Hippocampal formation (tissue), 2 donors: ENCODE measurements at places on chromosomes 13 and 19.
A peak's percentile ranks its signal among the peaks of the same experiment; 100 is the strongest.

- DNase-seq = peak; percentile 37
Observed at GRCh38 chr19:49506575-49507105, 5.8 kb upstream of the FCGRT start.

GRCh38 chr19:9076901-9077300 is 10.0 kb upstream of the OR1M1 start:
- no peak for DNase-seq

GRCh38 chr13:47611664-47612288 is 389.3 kb downstream of the SUCLA2 start:
- no peak for DNase-seq

GRCh38 chr13:113732176-113732960 is 26.7 kb upstream of the TMEM255B start:
- DNase-seq = no peak

GRCh38 chr13:114204894-114205293 is 25.8 kb downstream of the CFAP97D2 start:
- DNase-seq = no peak

DNA sequence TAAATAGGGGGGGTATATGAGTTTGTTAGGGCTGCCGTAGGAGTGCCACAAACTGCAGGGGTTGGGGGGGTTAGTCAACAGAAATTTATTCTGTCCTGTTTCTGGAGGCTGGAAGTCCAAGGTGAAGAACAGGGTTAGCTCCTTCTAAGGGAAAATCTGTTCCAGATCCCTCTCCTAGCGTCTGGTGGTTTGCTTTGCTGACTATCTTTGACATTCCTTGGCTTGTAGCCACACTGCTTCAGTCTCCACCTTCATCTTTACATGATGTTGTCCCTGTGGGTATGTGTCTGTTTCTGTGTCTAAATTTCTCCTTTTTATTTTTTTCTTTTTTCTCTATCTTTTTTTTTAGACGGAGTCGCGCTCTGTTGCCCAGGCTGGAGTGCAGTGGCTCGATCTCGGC is 8.1 kb upstream of the ICAM1 start:
- no peak for DNase-seq

DNA sequence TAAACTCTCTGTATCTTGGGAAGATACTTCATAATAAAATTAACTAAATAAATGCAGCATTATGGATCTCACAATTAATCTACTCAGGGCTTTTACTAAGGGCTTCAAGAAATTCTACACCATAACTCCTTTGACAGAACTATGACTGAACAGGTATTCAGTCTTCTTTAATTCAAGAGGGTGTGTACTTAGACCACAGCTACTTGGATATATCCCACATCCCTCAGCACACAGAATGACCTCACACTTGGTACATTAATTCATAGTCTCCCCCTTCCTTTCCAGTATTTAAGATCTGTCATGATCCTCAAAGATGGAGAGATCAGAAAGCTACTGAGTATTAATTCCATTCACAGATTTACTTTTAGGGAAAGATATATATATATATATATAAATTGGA is 11.6 kb downstream of the DIAPH3 start:
- no peak for DNase-seq

GRCh38 chr13:37026771-37027170 is 26.2 kb downstream of the EXOSC8 start:
- DNase-seq = no peak

GRCh38 chr19:17835182-17836006 is 12.4 kb downstream of the JAK3 start:
- DNase-seq = no peak

DNA sequence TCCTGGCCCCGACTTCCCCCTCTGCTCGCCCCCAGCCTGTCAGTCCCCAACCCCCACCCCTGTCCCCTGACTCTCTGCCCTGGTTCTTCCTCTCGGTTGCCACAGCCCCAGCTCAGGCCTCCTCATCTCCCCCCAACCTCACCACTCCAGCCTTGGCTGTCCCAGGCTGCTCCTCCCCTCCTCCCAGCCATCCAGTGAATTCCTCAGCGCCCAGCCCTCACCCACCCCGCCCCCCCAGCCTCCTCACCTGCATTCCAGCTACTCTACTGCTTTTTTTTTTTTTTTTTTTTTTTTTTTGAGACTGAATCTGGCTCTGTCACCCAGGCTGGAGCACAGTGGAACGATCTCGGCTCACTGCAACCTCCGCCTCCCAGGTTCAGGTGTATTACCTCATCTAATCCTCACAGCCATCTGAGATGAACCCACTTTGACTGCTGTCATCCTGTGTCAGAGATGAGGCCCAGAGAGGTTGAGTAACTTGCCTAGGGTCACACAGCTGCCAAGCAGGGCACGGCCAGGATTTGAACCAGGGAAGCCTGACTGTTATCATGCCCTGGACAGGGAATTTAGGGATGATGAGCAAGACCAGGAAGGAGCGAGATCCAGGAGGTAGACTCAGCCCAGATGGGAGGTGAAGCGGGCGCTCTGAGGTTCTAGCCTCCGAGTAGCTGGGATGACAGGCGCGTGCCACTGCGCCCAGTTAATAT is 2.6 kb downstream of the SULT2B1 start:
- DNase-seq = no peak

- DNase-seq = no peak
Observed at GRCh38 chr13:88042489-88042888, 371.3 kb downstream of the SLITRK5 start.

- DNase-seq = peak; percentile 80
Observed at GRCh38 chr13:83881917-83882605, at the start of gene SLITRK1. Gene SLITRK1, minus strand, starts transcription at chr13:83882474. Its CDS starts 967 bp downstream, at chr13:83881507.

- peak; percentile 71 for DNase-seq
Observed at GRCh38 chr13:23889615-23890607, 711 bp upstream of the MIPEP start.

DNA sequence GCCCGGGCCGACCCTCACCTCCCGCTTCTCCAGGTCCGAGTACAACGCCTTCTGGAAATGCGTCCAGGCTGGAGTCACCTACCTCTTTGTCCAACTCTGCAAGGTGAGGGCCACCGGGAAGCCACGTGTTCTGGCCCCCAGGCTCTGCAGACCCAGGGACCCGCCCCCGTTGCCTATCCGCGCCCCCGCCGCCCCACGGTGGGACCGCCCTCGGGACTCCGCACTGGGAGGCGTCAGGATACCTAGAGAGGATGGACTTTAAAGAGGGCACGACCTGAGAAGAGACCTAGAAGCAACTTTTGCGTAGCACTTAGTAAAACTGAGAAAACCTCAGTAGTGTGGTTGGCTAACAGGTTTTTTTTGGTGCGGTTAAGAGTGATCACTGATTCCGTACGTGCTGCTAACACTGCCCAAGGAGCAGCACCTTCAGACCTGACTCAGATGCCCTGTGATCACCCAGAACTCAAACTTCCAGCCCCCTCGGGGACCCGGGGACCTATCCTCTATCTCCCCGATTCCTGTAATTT is 492 bp downstream of the TMEM147 start:
- no peak for DNase-seq

DNA sequence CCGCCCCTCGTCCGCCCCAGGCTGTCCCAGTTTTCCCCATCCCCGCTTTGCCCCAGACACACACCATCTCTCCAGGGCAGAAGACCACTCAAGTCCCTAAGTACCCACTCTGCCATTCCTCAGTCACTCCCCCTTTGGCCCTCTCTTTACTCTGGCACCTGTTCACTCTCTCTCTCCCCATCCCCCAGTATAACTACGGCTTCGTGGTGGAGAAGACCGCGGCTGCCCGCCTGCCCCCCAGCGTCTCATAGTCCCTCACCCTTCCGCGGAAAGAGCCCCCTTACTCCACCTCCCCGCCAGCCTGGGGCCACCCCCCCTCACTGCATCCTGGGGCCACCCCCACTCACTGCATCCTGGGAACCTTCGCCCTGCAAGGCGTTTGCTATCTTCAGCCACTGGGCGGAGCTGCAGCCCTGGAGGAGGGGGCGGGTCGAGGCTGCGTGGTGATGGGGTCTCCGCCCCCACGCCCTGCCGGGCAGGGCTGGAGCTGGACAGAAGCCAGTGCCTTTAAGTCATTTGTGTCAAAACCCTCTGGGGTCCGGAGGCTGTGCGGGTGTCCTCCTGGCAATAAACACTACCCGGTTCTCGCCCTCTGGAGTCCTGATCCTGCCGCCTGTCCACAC is 5.0 kb downstream of the MVB12A start:
- DNase-seq = no peak

DNA sequence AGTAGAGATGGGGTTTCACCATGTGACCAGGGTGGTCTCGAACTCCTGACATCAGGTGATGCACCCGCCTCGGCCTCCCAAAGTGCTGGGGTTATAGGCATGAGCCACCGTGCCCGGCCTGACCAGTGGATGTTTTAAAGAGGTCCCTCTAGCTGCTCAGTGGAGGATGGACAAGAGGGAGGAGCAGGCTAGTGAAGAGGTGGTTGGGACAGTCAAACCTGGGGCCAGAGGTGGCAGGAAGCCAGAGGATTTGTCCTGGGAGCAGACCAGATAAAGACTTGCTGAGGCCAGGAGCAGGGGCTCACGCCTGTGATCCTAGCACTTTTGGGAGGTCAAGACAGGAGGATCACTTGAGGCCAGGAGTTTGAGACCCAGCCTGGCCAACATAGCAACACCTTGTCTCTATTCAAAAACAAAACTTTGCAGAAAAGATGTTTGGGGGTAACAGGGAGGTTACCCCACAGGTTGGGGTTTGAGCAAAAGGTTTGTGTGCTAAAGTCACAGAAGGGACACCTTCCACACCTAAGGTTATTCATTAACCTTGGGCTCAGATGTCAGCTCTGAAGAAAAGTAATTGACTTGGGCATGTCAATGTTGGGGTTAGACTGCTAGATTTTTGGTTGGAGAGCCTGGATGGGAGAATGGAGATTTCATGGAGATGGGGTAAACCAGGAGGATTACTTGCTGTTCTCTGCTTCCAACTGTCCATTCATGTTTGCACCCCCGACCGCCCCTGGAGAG is 9.0 kb downstream of the BCAM start:
- DNase-seq = no peak

- no peak for DNase-seq
Observed at GRCh38 chr19:51733742-51734522, 10.1 kb upstream of the HAS1 start.

- no peak for DNase-seq
Observed at GRCh38 chr13:100984085-100984705, 309.6 kb upstream of the TMTC4 start.

DNA sequence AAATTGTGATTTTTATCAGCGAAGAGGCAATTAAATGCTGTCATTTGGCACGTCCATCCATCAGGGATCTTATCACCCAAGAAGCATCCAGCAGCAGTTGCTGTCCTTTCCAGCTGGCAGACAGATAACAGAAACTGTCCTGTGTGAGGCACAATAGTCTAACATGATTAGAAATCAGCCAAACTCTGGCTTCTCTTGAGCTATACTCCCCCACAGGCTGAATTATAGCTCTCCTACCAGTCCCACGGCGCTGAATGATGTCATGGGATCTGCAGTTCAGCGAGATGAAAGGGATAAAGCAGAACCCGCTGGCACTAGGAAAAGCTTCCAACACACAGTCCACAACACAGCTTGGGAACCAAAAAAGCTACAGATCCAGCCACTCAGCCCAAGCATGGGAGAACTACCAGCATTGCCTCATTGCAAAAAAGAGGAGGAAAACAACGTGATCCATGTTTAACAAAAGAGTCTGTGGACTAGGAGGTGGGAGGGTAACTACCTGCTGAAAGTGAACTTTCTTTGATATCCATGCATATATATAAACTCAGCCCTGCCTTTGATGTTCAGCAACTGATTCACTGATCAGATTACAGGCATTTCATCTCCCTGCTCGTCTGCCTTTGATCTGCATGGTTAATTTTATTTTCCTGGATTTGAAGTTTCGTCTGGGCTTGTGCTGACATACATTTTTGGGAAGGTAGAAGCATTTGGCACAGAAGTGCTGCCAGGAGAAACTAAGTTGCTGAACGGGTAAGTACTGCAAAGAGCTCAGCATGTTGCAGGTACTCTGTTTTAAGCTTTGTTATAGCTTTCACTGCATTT is at the start of gene TNFRSF19:
Gene TNFRSF19, plus strand, starts transcription at position 314 of the 822 bp plus-strand sequence. CDS start 19,772 bp downstream, outside the sequence.
- DNase-seq = no peak

GRCh38 chr13:45658586-45659235 is 43.2 kb upstream of the ERICH6B start:
- no peak for DNase-seq

DNA sequence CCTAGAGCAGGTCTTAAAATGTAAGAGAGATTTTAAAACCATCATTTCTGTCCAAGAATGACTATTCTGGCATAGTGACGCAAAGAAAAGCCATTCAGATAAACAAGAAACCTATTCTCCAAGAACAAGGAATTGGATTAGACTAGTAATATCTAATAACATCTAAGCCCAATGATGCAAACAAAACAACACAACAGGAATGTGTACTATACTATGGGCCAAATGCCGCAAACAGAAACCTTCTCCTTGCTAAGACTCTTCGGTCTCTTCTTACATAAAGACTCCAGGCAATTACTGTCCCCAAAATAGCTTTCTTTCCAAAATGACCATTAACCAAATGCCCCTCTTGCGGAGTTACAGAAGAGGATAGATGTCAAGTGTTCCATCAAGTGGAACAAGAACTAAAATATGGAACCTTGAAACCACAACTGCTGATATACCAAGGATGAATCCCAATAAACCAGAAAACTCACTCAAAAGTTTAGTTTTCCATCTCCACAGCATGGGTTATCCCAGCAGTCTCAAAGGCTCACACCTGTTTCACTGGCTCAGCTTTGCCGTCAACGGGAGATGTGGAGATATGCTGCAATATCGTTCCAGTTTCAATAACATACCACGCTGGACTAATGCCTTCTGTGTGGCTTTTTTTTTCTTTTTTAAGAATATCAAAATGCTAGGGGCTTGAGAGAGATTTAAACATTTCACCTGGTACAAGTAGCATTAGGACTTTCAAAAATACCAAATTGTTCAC is 76.2 kb downstream of the FOXO1 start:
- DNase-seq = no peak

GRCh38 chr13:102847272-102848234 is 1.7 kb downstream of the ERCC5 start:
- DNase-seq = peak; percentile 57

GRCh38 chr19:48868114-48868886 is at the start of gene PLEKHA4:
Gene PLEKHA4, minus strand, starts transcription at chr19:48868617. Its CDS starts 997 bp downstream, at chr19:48867620.
- DNase-seq = no peak

DNA sequence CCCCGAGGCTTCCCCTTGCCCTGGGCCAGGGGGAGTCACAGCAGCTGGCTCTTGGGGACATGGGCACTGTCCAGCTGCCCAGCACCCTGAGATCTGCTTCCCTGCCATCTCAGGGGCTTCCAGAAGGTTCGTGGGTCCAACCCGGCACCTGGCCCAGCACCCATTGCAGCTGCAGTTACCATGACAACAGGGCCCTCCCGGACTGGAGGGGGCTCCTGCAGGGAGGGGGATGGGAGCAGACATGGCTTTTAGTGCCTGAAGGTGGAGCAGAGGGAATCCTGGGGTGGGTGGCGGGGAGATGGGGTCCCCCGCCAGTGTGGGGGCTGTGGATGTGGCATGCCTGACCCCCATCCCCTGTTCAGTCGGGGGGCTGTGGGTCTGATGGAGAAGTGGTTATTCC is 14.7 kb downstream of the PIN1 start:
- no peak for DNase-seq

- DNase-seq = no peak
Observed at GRCh38 chr13:97240788-97241734, 18.9 kb downstream of the MBNL2 start.
